CD8-positive, alpha-beta memory T cell (primary cell): ENCODE measurements at places on chromosomes 13 and 19.

GRCh38 chr19:29872224-29872731, 60.5 kb downstream of the CCNE1 start:
- no peak for DNase-seq

- no peak for DNase-seq
Measured at GRCh38 chr19:46303691-46304397, 7.0 kb downstream of the HIF3A start.

DNA sequence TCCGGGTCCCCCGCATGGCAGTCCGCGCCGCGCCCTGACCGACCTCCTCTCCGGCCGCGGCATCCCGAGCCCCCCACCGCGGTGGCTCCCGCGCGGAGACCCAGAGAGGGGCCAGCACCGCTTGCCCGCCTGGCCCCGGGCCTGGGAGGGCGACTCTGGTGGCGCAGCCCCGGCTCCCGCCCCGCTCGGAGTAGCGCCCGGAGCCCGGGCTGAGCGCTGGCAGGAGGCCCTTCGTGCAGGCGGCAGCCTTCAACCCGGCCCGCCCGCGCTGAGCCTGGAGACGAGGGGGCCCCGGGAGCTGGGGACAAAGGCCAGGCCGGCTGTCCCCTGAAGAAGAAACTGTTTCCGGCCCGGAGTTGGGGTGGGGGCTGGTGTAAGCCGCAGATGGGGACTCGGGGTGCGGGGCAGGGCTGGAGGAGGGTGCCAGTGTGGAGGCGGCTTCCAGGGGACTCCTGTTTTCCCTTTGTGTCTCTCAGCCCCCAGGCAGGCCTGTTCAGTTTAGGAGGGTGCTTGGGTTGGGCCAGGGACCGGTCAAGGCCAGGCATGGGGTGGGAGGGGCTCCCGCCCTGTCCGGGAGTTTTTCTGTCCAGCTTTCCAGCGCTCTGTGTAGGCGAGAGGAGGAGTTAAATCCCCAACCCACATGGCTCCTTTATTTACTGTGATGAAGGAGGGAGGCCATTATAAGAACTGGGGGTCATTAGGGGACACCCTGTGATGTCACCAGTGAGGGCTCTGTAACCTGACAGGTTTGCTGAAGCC, 935 bp downstream of the LRP3 start:
- DNase-seq: no peak

DNA sequence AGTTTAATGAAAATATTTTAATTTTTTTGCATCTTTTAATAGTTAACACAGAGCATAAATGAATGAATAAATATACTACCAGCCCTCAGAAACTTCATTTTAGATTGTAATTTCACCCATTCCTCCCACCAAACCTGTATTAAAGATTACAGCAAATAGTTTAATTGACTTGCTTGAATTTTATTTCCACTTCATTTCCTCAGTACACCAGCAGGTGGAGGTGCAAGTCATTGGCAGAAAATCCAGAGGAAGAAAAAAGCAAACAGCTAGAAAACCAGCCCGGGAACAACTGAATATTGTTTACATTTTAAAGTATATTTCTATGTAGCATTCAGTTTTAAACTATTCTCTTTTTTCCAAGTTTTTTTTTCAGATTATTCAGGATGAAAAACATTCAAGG, 177.8 kb downstream of the OLFM4 start:
- no peak for DNase-seq

DNA sequence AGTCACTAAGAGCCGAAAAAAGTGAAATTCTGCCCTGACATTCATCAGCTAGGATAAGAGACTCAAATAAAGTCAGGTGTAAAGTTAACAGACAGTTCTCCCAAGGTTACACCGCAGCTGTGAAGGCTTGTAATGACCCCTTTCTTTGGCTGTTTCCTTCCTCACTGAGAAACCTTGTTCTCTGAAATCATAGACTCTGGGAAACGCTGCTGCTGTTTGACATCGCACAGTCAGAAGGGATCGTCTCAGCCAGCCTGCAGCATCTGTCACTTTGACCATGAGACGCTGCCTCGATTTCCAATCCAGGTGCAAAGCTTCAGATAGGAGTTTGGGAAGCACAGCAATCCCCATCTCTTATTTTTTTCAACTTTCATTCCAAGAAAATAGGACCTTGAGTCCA, 678 bp downstream of the BCAT2 start:
- DNase-seq: no peak

DNA sequence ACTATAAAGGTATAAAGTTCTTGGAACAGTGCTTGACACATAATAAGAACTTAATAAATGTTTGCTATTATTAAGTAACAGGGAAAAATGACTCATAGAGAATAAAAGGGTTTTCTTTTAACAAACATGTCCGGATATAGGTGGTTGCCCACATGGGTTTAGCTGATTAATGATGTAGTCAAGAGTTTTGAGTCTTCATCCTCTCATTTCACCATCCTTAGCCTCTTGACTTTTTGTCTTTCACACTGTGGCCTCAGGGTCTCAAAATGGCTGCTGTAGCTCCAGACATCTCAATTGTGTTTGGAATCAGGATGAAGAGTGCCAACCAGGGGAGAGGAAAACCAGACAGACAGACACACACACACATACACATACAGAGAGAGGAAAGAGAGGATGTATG, 97.9 kb downstream of the HSPH1 start:
- DNase-seq: no peak

GRCh38 chr19:46840498-46840942, 10.1 kb downstream of the AP2S1 start:
- DNase-seq: peak; percentile 31

DNA sequence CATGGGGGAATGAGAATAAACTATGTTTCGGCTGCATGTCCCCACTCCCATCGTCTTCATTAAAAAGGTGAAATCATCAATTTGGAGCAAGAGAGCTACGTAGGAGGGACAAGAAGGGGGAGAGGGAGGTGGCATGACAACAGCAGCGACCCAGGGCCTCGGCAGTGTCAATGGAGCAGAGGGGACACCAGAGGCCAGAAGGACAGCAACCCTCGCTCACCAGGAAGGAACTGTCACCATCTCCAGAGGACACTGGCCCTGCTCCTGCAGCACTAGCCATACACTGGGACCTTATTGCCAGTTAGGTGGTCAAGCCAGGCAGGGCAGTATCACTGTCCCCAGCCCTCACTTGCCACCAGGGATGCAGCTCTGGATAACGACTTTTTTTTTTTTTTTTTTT, 34.2 kb downstream of the NAXD start:
- no peak for DNase-seq

GRCh38 chr13:112450118-112450903, 74.2 kb downstream of the SPACA7 start:
- no peak for DNase-seq

GRCh38 chr13:33690354-33690753, 127.6 kb upstream of the RFC3 start:
- no peak for DNase-seq

GRCh38 chr19:18504886-18505610, 16.8 kb downstream of the ELL start:
- DNase-seq: no peak

DNA sequence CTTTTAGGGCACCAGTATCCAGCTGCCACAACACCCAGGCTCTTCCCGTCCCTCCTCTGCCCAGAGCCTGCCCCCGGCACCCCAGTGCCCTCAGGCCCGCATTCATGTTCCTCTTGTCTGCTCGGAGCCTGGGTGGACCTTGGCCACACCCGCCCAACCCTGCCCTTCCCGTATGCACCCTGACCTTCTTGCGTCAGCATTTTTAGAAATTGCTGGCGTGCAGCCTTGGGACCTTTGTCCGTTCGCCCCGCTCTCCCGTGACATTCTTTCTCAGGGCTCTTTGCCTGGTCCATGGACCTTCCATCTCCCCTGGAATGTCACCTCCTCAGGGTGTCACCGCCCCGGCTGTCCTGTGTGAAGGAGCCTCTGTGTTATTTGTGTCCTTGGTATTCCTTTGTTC, 7.6 kb downstream of the NUCB1 start:
- no peak for DNase-seq

DNA sequence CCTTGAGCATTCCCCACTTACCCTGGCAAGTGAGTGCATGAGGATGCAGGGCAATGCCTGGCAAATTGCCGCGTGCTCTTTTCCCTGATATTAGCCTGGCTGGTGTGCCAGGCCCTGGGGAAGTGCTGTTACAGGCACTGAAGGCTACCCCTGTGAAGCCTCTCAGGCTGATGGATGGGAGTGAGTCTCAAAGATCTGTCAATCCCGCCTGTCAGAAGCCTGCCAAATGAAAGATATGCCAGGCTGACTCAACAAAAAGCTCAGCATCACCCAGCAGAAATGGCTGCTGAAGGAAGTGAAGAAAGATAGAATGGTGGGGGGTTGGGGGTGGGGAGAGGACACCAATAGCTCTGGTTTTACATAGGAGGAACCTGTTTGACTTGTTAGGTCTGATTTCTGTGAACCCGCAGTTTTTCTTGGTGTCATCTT, 112.1 kb downstream of the LACC1 start:
- no peak for DNase-seq

DNA sequence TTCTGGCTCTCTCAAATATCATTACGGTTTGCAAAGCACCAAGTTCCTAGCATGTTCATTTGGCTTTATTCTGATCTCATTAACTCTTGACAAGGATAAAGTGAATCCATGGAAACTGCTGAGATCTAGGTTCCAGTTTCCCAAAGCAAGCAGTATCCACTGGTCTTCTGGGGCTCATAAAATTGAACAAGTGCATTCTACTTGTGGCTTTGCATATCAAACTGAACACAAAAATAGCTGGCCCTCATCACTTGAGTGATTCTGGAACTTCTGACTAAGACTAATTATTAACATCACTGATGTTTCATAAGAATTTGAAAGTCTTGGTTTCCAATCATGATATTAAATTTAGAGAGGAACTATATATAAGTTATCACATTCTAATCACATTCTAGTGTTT, 6.3 kb upstream of the KCTD12 start:
- no peak for DNase-seq

DNA sequence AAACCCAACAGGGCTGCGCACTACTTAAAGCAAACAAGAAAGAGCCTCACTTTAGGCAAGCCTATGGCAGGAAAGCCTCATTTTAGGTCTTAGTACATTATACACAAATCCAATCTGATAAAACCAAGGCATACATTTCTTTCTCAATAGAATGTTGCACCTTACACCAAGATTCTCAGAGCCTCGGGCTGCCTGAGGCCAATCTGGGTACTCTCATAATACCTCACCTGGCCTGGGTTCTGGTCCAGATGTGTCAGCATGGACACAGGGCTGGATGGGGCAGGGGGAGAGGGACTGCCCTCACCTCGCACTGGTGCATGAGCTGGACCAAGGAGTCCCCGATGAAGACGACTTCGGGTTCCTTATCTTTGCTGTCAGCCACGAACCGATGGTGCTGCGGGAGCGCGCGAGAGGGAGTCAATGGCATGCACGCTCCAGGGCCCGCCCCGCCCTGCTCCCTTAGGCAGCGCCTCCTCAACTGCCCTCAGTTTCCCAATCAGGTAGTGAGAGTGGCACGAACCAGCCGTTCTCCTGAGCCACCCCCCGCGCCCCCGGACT, at the start of gene PRR19:
PRR19 (plus strand) TSS at position 487 of the 558 bp plus-strand sequence. CDS start 7,453 bp downstream, outside the sequence.
- DNase-seq: no peak

GRCh38 chr19:13102666-13103580, at the start of gene LYL1:
LYL1 (minus strand) TSS chr19:13102858; CDS start chr19:13101171, 1,687 bp downstream.
- no peak for DNase-seq

- no peak for DNase-seq
Measured at GRCh38 chr13:97953376-97953970, at the start of gene IPO5. IPO5 (plus strand) TSS chr13:97953675; CDS start chr13:97976697, 23,022 bp downstream.

DNA sequence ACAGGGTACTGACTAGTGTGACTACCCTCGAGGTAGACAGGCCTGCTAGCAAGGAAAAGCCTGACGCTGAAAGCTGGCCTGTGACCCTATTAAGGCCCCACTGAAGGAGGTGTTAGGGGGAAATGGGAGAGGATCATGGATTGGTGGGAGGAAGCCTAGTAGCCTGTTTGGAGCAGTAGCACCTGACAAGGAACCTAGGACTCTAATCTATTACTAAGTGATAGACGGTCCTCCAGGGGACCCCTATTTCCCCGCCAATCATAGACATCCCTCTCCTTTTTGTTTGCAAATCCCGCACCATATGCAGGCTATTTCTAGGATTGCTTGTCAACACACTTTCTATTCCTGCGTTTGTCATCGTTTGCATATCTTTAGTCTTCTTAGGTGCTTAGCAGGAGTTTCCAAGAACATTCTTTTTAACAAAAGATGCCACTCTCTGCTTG, 1338.8 kb upstream of the MIR17HG start:
- no peak for DNase-seq

GRCh38 chr19:29622166-29623070, 16.3 kb downstream of the POP4 start:
- peak; percentile 31 for DNase-seq

DNA sequence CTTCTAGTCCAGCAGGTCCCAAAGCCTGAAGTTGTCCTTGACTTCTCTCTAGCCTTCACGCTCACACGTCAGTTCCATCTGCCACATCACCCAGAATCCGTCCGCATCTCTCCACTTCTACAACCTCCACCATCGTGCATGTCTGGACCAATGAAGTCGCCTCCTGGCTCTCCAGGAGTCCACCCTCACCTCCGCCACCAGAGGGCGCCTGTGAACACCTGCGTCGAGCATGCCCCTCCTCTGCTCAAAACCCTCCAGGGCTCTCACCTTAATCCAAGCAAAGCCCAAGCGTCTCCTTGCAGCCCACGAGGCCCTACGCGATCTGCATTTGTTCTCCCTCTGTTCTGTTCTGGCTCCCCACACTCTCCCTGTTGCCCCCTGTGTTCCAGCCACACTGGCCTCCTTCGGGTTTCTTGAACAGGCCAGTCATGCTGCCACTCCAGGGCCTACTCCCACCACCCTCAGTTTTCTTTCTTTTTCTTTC, 3.7 kb downstream of the USHBP1 start:
- peak; percentile 81 for DNase-seq

GRCh38 chr19:46346821-46347571, at the start of gene PPP5C:
PPP5C (plus strand) TSS chr19:46347087; CDS start chr19:46347097, 10 bp downstream.
- DNase-seq: peak; percentile 84

DNA sequence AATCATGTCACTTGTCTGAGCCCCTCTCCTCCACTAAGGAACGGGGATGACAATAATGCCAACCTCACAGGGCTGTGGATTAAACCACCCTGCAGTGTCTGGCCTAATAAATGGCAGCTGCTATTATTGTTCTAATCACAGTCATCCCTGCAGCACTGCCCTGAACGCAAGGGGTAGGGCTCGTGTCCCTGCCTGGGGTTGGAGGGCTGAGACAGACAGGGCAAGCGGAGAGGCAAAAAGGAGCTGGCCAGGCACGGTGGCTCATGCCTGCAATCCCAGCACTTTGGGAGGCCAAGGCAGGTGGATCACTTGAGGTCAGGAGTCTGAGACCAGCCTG, 10.2 kb upstream of the KPTN start:
- DNase-seq: no peak

DNA sequence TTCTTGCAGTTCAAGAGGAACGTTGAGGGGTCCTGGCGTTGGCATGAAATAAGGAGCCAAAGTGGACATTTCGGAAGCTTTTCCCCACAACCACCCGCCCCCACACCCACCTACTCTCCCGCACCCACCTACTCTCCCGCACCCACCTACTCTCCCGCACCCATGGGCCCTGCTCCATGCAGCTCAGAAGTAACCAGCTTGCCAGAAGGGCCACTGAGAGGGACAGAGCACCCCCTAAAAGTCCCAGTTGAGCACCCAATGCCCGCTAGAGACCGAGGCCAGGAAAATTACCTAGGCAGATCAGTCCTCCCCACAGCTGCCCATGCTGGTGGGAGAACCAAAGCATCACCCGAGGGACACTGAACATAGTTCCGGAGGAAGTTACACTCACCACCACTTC, 11.8 kb downstream of the VSTM2B start:
- DNase-seq: no peak

- DNase-seq: peak; percentile 88
Measured at GRCh38 chr19:16070366-16070990, 5.8 kb upstream of the TPM4 start.

GRCh38 chr19:12987781-12988180, 7.5 kb upstream of the NFIX start:
- no peak for DNase-seq

GRCh38 chr13:44790289-44790688, 199.0 kb downstream of the NUFIP1 start:
- DNase-seq: no peak
